ENCODE measurements at places on chromosomes 16 and 17.

- DNase-seq: peak; percentile 79
These were observed 8.7 kb upstream of the ADGRG1 start for GRCh38 chr16:57619606-57620334.

GRCh38 chr17:65434251-65434650, 127.2 kb downstream of the AXIN2 start:
- DNase-seq: no peak

DNA sequence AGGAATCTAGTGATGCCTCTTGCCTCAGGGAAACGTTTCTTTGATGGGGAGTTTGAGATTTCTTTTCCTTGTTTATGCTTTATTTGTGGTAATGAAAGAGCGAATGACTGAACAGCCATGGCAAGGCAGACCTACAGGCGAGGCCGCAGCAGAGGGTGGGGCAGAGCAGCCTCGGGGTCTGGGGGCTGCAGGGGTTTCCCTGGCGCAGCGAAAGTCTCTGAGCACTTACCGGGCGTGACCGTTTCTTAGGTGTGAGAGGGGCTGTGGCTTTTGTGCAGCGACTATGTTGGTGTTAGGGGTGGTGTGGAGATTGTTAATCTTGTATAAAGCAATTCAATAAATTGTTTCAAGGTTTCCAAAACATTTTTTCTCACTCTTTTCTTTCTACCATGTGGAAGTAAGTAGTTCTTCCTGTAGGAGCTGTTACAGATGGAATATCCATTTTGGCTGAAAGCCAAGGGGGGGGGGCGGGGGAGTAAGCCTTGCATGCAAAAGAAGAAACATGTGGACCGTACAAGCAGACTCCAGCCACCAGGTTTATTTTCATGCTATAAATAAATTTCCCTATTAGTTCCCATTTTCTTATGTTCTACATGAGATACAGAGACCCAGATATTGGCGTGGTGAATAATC, 34.8 kb downstream of the UBN1 start:
- DNase-seq: no peak

DNA sequence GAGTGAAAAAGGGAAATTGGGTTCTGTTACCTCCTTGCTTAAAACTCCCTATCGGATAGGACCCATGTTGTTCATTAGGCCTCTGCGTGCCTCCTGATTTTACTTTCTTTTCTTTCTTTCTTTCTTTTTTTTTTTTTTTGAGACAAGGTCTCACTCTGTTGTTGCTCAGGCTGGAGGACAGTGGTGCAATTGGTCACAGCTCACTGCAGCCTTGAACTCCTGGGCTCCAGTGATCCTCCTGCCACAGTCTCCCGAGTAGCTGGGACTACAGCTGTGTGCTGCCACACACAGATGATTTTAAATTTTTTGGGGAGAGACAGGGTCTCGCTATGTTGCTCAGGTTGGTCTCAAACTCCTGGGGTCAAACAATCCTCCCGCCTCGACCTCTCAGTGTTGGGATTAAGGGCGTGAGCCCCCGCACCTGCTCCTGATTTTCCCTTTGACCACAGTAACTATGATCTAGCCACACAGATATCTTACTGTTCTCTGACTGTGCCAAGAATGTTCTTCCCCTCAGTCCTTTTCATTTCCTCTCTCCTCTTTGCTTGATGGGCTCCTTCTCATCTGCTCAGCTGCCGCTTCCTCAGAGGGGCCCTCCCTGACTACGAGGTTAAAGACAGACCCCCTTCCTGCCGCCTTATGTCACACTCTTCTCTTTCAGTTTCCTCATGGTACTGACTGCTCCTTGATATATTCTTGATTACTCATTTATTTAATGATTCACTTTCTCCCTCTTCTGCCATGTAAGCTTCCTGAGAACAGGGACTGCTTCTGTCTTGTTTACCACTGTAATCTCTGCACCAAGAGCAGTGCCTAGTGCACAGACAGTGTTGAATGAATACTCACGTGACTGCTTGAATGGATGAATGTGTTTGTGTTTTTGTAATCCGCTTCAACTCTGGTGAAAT, 44.3 kb downstream of the LCMT1 start:
- no peak for DNase-seq

DNA sequence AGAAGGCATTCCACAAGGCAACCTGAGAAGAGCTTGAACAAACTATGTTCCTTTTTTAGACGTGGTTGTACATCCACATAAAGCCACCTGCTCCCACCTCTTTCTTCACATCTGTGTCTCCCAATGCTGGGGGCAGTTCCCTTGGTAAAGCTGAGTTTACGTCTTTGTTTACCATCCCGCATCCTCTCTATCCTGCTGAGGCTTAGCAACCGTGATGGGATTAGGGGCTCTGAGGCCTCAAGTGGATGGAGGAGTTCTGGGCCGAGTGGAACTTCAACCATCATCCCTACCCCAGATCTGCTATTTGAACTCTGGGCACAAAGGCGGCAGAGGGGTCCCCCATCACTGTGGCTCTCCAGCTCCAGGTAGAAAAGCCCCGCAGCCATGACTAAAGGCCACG, 94.2 kb upstream of the CREBBP start:
- DNase-seq: peak; percentile 55

DNA sequence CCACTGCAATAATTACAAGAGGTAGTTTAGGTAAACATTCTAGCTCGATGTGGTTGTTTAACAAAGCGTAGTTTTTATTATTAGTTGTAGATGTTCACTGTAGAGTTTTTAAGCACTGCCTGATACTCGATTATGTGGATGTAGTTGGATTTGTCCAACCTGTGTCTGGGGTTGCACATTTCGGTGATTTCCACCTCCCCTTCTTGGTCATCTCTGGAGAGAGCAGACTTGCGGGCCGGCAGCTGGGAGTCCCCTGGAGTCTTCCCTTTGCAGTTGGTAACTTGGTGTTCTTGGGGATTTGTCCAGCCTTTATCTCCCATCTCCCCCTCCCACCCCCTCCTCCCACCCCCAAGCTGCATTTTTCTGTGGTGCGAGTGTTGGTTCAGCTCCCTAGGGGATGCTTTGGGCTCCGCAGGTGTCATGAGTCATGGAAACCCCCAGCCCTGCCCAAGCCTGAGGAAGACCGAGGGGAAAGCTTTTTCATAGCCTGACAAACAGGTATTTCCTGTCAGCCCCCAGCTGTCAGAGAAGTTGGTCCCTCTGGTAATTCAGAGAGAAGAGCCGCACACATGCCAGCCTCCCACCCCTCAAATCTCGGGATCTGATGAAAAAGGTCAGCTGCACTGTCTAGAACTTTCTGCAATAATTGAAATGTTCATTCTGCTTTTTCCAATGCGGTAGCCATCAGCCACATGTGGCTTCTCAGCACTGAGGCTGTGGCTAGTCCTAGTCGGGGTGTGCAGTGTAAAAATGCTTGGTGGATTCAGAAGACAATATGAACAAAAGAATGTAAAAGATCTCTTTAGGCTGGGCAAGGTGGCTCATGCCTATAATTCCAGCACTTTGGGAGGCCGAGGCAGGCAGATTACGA, 50.3 kb downstream of the KSR1 start:
- DNase-seq: peak; percentile 85

- peak; percentile 47 for DNase-seq
These were observed 7.5 kb downstream of the SRSF1 start for GRCh38 chr17:57999496-58000017.

GRCh38 chr17:72362376-72363088, 241.7 kb downstream of the SOX9 start:
- DNase-seq: no peak

DNA sequence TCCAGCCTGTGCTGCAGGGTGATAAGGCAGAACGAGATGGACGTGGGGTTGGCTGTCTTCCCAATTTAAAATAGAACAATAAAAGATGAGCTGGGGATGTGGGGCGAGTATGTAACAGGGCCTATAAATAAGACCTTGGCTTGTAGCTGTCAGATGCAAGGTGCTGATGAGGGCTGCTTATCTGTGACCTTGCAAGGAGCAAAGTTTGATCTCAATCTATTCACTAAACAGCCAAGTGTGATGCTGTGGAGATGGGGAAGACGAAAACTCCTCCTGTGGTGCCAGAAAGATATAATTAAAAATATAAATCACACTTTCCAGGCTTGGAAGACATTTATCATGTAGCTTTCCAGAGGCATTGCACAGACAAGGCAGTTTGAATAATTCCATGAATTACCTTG, 26.7 kb upstream of the TEX2 start:
- DNase-seq: no peak

GRCh38 chr16:66468321-66468965, 41.3 kb downstream of the BEAN1 start:
- DNase-seq: no peak

GRCh38 chr16:14310519-14310991, 239.4 kb downstream of the MRTFB start:
- peak; percentile 81 for DNase-seq

GRCh38 chr17:44001461-44001920, 2.9 kb upstream of the NAGS start:
- DNase-seq: no peak

- peak; percentile 70 for DNase-seq
These were observed 18.8 kb upstream of the ASGR2 start for GRCh38 chr17:7133424-7133823.

GRCh38 chr17:50816771-50817751, 18.3 kb upstream of the WFIKKN2 start:
- peak; percentile 82 for DNase-seq

DNA sequence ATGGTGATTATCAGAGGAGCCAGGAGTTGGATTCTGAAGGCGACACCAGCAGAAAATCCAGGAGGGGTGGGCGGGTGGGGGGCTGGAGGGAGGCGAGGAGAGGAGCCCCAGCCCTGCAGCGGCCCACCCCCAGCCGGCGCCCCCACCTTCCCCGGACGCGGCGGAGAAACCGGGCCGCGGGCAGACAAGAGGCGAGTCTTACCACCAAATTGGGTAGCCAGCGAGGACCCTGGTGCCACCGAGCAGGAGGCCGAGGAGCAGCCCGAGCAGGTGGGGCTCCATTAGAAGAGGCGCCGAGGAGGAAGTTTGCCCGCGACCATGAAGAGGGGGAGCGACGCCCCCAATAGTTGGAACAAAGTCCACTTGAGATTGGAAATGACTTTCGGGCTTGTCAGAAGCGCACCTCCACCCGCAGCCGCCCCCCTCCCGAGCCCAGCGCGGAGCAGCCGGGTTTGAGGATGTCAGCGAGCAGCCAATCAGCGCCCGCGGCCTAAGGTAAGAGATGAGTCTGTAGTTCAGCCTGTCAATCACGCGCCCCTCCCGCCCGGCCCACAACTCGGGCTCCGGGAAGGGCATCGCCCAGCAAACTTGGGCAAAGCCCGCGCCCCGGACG, at the start of gene WNT3:
Gene WNT3, minus strand, starts transcription at position 377 of the 613 bp plus-strand sequence. Its CDS starts 95 bp downstream, at position 282.
- peak; percentile 97 for DNase-seq

DNA sequence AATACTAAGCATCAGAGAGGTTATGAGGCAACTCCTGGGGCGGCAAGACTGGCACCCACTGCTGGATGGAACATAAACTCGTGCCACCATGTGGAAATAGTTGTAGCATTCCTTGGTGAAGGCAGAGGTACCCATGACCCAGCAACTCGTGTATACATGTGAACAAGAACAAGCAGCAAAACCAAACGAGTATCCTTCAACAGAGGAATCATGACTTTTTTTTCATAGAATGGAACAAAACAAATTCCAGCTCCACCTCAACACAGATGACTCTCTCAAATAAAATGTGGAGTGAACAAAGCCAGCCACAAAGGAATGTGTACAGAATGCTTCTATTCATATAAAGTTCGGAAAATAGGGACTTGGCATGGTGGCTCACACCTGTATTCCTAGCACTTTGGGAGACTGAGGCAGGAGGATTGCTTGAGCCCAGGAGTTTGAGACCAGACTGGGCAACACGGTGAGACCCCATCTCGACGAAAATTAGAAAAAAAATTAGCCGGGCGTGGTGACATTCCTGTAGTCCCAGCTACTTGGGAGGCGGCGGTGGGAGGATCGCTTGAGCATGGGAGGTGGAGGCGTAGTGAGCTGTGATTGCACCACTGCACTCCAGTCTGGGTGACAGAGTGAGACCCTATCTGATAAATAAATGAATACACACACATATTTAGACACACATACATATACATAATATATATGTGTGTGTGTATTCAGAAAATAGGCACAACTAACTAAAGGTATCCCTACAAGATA, 35.3 kb downstream of the B9D1 start:
- DNase-seq: no peak

DNA sequence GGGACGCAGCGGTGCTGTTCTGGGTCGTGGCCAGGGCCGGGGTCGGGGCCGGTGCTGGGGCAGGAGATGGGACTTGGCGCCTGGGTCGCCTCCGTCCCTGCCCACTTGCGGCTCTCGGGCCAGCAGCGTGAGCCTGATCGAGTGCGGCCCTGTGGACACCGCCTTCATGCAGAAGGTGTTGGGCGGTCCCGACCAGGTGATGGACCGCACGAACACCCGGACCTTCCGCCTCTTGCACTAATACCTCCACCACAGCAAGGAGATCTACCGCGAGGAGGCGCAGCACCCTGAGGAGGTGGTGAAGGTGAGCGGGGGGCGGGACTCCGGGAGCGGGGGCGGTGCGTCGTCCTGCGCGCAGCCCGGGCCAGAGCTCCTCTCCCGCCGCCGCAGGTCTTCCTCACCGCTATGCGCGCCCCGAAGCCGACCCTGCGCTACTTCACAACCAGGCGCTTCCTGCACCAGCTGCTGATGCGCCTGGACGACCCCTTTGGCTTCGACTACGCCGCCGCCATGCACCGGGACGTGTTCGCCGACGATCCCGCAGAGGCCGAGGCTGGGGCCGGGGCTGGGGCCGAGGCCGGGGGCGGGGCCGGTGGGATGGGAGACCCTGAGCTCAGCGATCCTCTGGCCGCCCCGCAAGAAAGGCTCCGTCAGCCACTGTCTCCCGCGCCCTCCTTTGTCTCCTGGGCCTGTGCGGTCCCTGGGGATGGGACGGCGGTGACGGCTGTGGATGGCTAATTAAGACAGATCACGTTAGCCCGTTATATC, 4.5 kb upstream of the HSD17B1 start:
- peak; percentile 98 for DNase-seq

DNA sequence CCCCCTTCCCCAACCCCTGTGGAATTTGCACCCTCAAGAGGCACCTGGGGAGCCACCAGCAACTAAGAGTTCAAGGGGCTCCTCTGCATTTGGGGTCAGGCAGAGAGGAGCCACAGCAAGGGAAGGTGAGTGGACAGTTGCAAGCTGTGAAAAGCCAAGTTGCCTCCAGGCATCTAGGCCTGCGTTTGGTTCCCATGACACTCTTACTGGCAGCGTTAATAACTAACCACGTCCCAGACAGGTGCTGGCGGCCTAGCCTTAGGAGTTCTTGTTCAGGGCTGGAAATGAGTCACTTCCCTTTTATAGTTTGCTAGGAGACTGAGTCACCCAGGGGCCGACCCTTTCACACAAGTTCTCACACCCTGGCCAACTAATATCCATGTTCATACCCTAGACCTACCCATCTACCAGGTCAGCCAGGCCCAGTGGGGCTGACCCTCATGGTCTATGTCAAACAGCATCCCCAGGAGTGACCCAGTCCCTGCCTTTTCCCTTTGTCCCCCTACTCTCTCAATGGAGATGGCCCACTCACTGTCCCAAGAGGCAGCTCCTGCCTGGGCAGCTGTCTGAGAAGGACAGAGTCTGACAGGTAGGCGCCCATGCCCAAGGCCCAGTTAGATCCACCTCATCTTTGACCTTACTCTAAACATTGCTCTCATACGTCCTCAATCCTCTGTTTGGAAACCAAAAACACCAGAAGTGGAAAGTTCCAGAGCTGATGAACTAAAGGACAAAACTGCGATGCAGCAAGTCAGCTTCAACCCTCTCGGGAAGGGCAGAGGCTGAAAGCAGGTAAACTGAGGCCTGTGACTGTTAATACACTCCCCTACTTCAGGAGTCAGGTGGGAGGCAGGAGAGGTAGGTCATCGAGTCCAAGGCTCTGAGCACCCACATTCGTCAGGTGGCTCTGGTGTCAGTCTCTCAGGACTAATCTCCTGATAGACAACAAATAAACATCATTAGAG, 300.6 kb downstream of the SOX9 start:
- no peak for DNase-seq

All from H7 (cell line).